Activated CD8-positive, alpha-beta memory T cell treated with anti-CD3 and anti-CD28 coated beads for 4 hours (primary cell): ENCODE measurements at places on chromosomes 7 and 10.

DNA sequence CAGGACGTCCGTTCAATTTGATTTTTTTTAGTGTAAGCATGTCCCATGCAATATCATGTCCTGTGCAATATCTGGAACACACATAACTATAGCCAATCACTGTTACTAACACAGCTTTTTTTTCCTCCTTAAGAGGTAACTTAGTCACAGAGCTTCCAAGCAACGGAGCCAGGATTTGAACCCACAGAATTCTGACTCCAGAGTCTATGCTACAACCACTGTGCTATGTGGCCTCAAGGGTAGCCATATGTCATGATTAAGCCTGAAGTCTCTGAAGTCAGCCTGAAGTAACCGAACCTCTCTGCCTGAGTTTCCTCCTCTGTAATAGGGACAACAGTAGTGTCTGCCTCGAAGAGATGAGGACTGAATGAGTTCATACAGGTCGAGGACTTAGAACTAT, 42.2 kb upstream of the TCF7L2 start:
- no peak for DNase-seq

DNA sequence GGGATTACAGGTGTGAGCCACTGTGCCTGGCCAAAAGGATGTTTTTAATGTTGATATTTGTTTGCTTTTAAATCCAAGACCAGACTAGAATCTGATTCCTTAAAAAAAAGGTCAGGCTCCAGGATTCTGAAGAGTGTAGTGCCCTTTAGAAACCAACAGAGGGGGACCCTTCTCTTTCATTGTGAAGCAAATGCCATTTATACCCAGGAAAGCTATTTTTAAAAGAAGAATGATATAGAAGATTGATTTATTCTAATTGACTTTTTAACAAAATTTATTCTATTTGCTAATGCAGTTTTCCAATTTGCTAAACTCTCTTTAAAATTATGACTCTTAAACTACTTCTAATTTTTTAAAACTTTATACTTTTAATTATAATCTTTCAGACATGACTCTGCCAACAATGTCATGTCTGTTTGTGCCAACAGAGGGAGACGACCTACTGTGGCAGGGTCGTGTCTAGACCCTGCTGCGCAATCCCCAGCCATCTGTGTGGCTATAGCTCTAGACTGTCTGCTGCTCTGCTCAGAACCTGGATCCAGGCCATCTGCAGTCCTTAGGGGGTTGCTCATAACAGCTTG, 201.0 kb upstream of the IMMP2L start:
- no peak for DNase-seq

DNA sequence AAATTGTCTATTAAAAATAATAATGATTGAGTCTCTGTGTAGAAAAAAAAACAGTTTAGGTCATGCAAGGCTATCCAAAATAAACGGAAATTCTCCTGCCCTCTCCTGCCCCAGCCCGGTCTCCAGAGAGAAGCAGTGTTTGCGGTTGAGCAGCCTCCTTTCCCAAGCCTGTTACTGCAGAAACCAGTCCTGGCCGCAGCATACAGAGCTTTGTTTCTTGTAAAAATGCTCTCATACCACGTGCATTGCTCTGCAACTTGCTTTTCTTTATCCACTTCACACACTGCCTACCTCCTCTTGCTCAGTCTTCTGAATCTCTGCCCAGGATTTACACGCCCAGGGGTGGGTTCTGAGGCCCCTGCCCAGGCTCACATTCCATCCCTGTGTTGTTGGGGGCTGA, 34.4 kb upstream of the CUL1 start:
- DNase-seq = no peak

DNA sequence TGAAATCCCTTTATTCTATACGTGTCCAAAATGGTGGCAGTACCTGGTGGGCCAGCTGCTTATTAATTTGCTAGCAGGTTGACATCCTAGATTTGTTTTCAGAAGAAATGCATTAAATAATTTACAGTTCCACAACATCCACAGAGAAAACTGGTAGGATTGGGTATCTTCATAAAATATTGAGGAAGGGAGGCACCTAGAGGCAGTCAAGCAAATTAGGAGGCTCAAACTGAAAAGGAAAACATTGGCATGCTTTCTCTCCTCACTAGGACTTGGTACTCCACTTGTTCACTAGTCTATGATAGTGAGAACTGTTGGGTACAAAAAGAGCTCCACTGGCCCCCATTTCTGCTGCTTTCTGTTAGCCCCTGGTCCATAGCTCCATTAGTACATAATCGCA, 18.3 kb upstream of the LRGUK start:
- no peak for DNase-seq

DNA sequence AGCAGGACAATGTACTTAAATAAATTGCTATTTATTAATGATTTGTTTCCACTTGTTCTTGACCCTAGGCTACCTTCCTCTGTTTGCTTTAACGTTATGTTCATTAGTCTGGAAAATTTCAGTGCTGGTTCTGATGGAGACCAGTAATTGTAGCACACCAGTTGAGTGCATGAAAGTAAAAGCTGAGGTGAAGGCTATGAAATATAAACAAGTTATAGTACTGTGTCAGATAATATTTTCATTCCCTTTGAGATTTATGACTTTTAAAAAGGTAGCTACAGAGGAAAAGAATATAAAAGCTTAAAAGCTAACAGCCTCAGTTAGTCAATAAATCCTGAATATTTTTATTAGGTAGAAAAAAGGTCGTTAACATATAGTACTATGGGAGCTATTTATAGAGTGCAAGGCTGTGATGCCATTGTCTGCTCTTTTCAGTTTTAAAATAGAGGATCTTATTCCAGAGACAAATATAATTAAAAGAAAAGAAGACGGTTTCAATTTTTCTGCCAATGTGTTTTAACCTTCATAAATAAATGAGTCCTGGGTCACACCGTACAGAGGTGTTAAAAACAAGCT, 351.8 kb upstream of the ETV1 start:
- no peak for DNase-seq

GRCh38 chr10:106592396-106592795, 572.1 kb downstream of the SORCS1 start:
- no peak for DNase-seq

- DNase-seq = no peak
Measured at GRCh38 chr10:44089671-44090070, 295.2 kb downstream of the CXCL12 start.

GRCh38 chr10:13563481-13564445, 23.0 kb upstream of the PRPF18 start:
- DNase-seq = no peak

GRCh38 chr7:137970253-137970975, 31.5 kb downstream of the CREB3L2 start:
- DNase-seq = no peak

DNA sequence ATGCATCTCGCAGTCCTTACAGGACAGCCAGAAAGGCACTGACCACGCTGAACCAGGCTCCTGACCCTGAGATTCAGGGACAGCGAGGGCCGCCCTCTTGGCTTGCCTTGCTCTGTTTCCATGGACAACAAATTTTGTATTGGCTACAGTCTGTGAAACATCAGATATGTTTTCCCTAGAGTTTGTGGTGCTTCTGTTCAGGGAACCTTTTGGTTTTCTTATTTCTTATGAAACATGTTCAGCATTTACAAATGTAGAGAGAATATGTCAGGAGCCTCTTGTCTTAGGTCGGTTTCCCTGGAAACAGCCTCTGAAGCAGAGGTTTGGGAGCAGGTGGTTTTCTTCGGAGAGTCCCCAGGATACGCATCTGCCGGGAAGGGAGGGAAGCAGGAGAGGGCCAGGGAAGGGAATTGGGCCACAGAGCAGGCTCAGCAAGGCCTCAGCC, 260.1 kb downstream of the CCDC3 start:
- no peak for DNase-seq

DNA sequence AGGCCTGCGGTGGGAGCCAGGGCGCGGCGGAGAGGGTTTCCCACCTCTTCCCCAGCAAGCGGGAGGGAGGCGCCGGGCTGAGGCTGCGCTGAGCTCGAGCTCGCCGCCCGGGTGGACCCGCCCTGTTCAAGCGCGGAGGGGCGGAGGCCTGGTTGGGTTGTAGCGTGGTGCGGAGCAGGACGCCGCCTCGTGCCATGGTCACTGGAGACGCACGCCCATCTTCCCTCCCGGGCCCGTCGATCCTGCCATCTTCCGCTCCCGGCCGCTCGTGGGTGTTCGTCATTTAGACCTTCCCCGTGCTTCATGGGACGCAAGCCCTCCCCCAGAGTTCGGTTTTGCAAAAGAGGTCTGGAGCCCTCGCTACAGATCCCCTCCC, 9.3 kb upstream of the EN2 start:
- DNase-seq = no peak

DNA sequence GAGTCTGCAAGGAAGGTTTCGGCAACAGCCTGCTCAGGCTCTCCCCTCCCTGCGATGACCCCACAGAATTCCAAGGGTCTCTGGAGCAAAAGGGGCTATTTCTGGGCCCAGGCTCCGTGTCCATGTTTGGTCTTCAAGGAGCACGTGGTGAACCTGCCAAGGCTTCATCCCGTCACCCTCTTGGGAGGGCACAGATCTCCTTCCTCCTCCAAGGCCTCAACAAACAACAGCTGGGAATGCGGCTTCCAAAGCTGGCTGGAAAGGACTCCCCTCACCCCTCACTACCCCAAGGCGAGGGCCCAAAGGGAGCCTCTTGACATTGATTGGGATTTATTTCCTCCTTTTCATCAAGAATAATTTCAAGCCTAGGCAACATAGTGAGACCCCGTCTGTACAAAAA, 14.0 kb upstream of the KPNA7 start:
- DNase-seq = no peak

DNA sequence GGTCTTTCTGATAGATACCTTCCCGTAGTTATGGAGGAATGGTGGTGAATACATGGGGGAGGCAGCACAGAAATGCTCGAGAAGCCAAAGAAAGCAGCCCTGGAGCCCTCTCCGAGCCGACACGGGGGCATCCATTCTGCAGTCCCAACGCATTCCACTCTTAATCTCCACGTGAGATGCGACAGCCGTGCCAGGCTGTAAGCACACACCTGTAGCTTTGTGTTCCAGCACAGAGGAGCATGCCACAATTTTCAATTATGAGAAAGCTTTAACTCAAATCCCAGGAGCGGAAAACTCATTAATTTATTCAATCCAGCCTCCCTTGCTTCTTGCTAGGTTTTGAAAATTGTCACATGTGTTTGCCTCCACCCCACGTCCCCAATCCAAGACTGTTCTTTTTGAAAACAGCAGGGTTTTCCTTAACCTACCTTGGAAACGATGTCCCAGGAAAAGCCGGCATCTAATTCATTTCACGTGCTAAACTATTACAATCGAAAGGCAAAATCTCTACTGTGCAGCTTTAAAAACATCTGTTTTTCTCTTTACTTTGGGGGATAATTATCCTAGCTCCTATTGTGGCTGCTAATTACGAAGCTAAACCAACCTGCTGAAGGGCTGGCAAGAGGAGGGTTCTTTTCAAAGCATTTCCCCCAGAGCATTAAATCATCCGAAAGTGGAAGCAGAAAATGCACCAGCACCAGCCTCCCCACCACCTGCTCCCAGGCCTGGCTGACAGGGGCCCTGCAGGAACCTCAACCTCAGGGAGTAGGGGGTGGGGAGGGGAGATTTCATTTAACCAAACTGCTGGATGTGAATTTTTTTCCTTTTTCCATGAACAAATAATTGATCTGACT, 56.0 kb upstream of the CHST15 start:
- no peak for DNase-seq

DNA sequence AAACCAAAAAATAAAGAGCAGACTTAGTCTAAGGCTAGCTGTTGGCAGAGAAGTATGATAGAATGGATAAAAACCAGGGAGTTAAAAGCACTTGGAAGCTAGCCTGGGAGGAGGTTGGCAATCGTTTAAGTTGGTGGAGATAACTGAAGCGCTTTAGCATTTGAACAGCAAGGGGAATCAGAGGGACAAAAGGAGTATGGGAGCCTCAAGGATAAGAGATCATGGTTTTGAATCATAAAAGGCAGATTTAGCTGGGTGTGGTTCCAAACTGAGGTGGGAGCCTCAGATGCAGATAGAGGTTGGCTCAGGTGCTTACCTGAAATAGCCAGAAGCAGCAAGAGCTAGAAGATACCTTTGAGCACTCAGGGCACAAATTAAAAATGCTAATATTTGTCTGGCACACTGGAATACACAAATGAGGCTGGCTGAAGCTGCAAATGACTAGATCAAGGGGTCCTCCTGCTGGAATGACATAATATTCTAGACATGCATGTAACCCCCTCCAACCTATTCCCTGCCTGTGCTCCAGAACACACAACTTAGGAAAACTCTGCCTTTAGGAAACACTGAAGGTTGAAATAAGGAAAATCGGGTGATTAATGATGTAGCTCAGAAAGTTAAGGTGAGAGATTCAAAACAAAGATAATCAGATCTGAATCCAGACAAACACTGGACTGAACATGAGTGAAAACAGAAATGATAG, 372.3 kb upstream of the LRRN3 start:
- DNase-seq = no peak

DNA sequence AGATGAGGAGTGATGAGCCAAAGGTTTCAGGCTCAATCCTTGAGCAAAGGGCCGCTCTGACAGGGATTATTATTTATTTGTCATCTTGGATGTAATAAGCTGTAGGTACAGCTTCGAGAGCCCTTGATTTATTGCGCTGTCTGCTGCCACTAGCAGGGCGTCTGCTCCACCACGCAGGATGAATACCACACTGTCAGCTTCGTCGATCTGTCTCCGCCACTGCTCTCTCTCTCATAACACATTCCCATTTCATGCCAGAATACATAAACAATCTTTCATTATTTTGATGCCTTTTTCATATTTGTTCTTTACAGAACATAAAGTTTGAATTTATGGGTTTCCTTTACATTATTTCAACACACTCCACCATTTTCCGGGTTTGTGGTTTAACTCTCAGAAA, 276.6 kb downstream of the LRMDA start:
- DNase-seq = no peak

- no peak for DNase-seq
Measured at GRCh38 chr10:68628576-68629127, 68.5 kb downstream of the TET1 start.

GRCh38 chr10:47243791-47244190, 56.2 kb upstream of the GDF10 start:
- no peak for DNase-seq

- no peak for DNase-seq
Measured at GRCh38 chr7:1610678-1611302, 41.0 kb upstream of the PSMG3 start.

GRCh38 chr7:82567356-82567755, 123.8 kb upstream of the CACNA2D1 start:
- no peak for DNase-seq

DNA sequence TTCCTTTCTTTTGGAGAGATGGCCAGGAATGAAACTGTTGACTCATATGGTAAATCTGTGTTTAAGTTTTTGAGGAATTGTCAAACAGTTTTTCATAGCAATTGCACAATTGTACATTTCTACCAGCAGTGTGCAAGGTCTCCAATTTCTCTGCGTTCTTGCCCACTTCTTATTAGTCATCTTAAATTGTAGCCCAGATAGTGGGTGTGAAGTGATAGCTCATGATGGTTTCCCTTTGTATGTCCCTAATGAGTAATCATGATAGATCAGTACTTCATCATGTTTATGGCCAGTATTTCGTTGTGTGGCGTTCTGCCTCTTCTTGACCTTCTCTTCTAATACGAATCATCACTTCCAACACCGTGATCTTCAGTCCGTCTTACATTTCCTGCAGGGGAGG, 136.3 kb downstream of the DOCK1 start:
- DNase-seq = no peak
